GM12892 (cell line): ENCODE measurements at places on chromosomes 3 and 15.

DNA sequence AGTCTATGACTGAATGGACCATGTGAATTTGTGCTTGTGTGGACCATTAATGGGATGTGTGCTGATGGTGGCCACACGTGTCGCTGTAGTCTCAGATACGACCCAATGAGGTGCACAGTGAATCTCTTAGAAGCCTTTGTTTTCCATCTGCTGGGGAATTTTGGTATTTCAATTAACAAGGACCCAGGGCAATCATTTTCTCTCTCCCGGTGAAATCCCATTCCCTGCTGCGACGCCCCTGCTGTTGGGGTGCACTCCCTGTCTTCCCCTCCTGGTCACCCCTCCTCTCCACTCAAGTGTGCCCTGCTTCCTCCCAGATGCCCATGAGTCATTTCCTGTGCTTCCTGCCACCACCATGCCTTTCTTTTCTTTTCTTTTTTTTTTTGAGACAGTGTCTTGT is 32.7 kb downstream of the EBLN2 start:
- DNase-seq = no peak

DNA sequence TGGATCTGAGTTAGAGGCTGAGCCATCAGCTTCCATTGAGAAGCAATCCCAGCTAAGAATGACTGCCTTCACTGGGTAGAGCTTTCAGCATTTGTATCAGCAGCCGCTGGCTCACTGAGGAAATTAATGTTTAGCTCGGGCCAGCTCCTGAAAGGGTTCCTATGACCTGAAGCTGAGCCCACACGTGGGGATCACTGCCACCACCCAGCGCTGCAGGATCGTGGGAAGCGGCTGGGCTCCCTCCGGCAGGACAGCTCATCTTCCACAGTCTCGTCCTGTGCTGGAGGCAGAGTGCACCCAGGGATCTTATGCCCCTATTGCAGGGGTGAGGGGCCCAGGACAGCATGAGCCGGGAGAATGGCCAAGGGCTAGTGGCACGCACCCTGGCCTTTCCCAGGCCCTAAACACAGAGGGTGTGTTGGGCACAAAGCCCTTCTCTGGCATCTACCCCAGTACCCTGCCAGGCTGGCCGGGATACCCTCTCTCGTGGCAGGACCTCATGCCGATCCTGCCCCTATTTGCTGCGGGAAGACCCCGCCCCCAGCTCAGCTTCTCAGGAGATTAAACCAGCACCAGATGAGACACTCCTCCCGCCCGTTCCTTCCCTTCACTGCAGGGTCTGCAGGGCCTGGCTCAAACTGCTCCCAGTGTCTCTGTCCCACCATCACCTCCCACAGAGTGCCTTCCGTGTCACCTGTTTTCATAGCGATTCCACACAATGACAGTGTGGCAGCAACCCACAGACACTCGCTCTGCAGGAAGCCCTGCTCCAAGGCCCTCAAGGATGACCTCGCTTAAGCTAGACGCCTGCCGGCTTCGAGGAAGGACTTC is 28.5 kb downstream of the KLHL25 start:
- no peak for DNase-seq

GRCh38 chr3:165725296-165725695 is 111.9 kb downstream of the BCHE start:
- DNase-seq = no peak

DNA sequence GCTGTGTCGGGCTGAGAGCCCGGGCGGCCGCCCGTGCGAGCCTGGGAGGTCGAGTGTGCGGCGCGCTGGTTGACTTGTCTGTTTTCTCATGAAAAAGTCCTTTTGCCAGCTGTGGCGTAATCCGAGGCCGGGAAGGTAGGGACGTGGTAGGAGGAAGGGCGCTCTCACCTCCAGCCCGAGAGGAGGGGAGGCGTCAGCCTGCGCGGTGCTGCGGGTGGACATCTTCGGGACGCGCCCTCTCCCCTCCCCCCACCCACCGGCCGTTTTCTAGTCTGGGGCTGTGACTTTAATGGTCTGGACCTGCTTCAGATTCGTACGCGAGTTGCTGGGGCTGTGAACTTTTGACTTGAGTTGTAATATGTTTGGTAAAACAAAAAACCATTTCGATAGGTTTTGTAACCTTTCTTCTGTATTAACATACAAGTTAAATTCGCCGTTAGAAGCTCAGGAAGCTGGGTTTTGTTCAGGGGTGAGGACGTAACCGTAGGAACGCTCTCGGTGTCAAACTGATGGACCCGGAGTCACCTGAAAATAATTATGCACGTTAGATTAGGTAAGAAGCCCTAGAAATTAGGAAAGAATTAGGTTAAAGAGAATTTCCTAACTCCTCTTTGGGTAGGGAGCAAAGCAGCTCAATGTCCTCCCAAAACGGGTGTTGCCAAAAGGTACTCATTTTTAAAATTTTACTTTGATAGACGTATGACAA is 762 bp downstream of the NCK1 start:
- DNase-seq = peak; percentile 26

DNA sequence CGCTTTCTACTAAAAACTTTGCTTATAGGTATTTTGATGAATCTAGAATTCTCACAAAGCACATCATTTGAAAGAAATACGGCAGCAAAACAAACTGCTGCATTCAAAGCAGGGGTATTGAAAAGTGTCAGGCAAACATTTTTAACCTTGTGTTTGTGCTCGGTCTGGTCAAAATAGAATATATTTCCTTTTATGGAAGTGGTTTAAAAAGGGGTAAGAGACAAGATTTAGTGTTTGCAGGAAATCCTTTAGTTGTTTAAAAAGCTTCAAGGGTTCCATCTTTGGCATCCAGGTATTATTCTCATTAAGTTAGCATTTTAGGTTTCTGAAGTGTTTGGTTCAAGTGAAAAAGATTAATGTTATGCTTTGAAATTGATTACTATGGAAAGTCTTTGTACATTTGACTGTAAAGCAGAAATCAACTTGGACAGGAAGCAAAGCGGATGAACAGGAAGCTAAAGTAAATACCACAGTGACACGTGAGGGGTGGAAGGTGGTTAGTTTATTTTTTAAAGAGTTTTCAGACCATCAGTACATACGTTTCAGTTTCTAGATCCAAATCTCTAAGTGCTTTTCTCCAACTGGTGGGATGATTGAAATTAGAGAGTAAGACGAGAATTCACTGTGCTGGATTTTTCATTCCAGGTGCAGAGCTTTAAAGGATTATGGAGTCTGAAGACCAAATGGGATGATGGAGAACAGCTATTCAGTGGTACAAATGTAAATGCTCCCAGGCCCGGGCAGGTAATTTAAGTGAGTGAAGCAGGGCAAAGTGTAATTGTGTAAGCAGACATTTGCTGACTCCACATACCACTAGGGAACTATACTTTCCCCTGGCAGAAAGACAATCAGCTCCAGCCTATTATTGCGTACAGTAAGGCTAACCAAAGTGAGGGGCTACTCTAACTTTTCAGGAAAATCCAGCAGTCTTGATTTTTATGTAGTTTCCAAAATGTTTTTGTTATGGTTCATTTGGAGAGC is 341.8 kb upstream of the TBL1XR1 start:
- no peak for DNase-seq

- DNase-seq = peak; percentile 23
Measured at GRCh38 chr3:51637941-51638471, 33.0 kb upstream of the TEX264 start.

GRCh38 chr15:66251790-66252684 is 1.5 kb downstream of the MEGF11 start:
- DNase-seq = peak; percentile 72

GRCh38 chr3:68485051-68485450 is 447.3 kb downstream of the TAFA4 start:
- DNase-seq = no peak

DNA sequence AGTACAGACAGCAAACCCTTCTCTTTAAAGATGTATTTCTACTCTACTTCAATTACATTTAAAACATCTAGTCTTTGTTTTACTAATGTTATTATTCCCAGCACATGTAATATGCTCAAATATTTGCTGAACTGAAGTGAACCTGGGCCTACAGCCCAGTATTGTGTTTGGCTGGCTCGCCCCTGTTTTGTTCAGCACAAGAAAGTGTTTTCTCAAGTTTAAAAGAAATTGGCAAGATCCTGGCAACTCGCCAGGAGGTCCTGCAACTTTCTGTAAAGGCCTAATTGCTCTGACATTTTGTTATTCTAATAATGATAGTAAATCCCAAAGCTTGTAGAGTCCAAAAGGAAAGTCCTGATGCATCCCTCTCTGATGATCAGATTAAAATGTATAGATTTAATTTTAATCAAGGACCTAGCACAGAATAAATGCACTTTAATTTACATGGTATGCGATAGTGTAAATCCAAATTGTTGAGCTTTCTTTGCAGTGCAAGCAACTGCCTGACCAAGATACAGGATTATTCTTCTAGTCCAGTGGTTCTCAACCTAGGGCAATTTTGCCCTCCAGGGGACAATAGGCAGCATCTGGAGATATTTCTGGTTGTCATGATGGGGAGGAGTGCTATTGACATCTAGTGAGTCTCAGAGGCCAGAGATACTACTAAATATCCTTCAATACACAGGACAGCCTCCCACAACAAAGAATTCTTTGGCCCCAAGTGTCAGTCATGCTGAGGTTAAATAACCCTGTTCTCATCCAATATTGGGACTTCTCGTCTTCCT is 35.7 kb upstream of the TMOD3 start:
- DNase-seq = no peak

GRCh38 chr3:122533931-122534334 is 19.2 kb upstream of the KPNA1 start:
- peak; percentile 42 for DNase-seq

GRCh38 chr3:133943639-133944141 is 48.0 kb upstream of the RAB6B start:
- no peak for DNase-seq

GRCh38 chr15:90126596-90127435 is 24.5 kb upstream of the IDH2 start:
- no peak for DNase-seq

GRCh38 chr3:139780593-139780992 is 102.8 kb upstream of the NMNAT3 start:
- no peak for DNase-seq

DNA sequence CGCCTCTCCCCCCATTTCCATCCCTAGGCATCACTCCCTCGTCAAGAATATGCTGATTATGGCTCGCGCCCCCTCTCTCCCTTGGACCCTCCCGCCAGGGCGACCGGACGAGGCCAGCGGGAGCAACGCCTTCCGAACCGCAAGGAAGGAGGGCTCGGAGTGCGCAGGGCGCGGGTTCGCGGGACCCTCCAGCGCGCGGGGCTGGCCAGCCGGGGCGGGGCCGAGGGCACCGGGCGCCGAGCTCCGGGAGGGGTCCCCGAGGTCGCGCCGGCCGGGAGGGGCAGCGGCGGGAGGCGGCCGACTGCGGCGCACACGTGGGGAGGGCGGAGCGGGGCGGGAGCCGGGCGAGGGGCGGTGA is 483 bp downstream of the EHD4 start:
- DNase-seq = no peak

GRCh38 chr3:140199743-140200142 is 264.8 kb downstream of the CLSTN2 start:
- no peak for DNase-seq
